ENCODE measurements at places on chromosomes 6 and 20. TPM values are rescaled to one million over a fixed set of nuclear protein-coding genes. Genes with fewer than 3 reads are reported as not detected.

DNA sequence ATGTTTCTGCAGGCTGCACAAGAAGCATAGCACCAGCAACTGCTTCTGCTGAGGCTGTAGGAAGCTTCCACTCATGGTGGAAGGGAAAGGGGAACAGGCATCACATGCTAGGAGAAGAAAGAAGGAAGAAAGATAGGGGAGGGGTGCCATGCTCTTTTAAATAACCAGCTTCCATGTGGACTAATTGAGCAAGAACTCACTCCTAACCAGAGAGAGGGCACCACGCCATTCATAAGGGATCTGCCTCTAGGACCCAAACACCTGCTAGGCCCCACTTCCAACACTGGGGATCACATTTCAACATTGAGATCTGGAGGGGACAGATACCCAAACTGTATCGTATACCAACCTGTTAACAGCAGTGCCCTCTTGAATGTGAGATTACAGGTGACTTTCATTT is 46.9 kb upstream of the ARMC2 start:
- no peak for DNase-seq

DNA sequence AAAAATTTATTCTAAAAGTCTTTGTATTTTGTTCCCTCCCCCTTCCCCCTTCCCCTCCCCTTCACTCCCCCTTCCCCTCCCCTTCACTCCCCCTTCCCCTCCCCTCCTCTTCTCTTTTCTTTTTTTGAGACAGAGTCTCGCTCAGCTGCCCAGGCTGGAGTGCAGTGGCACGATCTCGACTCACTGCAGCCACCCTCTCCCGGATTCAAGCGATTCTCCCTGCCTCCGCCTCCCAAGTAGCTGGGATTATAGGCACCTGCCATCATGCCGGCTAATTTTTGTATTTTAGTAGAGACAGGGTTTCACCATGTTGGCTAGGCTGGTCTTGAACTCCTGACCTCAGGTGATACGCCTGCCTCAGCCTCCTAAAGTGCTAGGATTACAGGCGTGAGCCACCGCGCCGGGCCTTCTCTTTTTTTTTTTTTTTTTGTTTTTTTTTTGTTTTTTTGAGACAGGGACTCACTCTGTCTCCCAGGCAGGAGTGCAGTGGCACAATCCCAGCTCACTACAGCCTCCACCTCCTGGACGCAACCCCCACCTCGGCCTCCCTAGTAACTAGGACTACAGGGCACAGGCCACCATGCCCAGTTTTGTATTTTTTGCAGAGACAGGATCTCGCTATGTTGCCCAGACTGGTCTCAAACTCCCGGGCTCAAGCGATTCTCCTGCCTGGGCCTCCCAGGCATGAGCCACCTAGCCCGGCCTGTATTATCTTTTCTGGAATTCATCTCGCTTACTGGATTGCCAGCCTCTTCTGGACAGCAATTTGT is 1.1 kb upstream of the AFG1L start:
- DNase-seq, result no peak

- DNase-seq, result no peak
Observed at GRCh38 chr6:154535147-154535546, 24.7 kb upstream of the CNKSR3 start.

- no peak for DNase-seq
Observed at GRCh38 chr6:106501960-106502371, 127.3 kb downstream of the RTN4IP1 start.

- no peak for DNase-seq
Observed at GRCh38 chr20:62149532-62150309, 6.2 kb downstream of the SS18L1 start.

- no peak for DNase-seq
Observed at GRCh38 chr6:119384444-119384843, 34.9 kb upstream of the MAN1A1 start.

ZNF184 gene
- total RNA-seq, result 18.9 TPM

DNA sequence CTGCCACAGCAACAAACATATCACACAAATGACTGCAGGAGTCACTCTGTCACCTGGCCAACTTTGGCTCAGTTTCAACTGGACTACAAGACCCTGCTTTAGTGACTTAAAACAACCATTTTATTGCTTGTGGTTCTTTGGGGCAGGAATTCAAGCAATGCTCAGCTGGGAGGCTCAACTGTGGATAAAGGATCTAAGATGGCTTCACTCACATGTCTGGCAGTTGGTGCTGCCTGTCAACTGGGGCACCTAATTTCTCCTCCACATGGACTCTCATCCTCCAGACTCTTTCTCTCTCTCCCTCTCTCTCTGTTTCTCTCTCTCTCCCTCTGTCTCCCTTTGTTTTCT is 2.8 kb upstream of the EPB41L2 start:
- DNase-seq, result no peak

GGTLC1 gene
- not detected for total RNA-seq

PHACTR1 gene
- total RNA-seq, result 30.7 TPM

GRCh38 chr6:139392794-139393193 is 18.3 kb upstream of the CITED2 start:
- no peak for DNase-seq

- no peak for DNase-seq
Observed at GRCh38 chr20:19779634-19780033, 21.6 kb downstream of the RIN2 start.

- no peak for DNase-seq
Observed at GRCh38 chr6:67875877-67876383, 759.2 kb upstream of the ADGRB3 start.

- DNase-seq, result no peak
Observed at GRCh38 chr6:170176898-170177771, 113.7 kb downstream of the DLL1 start.

CEP85L gene
- 37.3 TPM for total RNA-seq

DNA sequence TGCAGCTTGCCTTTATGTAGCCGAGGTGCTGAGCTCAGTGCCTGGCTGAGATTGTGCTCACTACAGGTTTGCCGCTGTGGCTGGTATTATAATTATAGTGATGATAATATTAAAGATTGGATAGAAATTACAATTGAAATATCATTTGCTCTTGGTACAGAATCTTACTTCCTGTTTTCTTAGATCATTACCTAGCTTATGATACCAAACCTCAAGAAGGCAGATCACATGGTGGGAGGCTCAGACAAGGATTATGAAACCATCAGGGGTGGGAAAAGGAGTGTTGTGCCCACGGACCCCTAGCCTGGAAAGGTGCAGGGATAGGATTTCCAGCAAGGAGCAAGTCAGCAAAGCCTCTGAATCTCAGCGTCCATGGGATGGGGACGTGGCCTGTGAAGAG is 70.6 kb downstream of the IGF2R start:
- no peak for DNase-seq

DNA sequence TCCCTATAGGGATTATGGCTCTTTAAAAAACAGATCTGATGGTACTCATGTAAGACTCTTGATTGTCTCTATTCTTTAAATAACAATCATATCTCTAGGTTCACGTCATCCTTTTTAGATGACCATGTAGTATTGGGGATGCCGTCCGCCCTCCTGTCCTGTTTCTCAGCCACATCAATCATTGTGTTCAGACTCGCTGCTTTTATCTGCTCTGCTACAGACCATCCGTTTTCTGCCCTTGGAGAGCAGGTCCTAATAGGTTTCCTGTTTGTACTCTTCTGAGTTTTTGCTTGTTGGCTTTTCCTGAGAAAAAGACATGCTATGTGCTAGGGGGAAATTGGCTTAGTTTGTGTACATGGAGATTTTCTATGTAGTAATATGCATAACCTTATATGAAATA is 76.8 kb downstream of the SASH1 start:
- DNase-seq, result no peak

DNA sequence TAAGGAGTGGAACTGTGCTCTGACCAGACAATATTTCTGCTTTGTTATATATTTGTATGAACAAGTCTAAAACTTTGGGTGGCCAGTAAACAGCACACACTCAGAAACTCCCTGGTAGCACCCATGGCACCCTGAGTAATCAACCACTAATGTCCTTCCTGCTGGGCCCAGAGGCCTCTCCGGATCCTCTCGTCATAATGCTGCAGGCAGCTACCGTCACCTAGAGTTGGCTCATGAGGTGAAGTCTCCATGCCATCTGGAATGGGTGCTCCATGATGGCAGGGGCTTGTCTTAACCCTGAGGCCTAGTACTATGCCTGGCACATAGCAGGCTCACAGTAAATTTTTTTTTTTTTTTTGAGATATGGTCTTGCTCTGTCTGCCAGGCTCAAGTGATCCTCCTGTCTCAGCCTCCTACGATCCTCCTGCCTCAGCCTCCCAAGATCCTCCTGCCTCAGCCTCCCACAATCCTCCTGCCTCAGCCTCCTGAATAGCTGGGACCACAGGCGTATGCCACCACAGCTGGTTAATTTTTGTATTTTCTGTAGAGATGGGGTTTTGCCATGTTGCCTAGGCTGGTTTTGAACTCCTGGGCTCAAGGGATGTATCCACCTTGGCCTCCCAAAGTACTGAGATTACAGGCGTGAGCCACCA is 3.0 kb upstream of the SDCBP2 start:
- DNase-seq, result no peak

WFDC10B gene
- not detected for total RNA-seq
